8988T (cell line): ENCODE measurements at places on chromosomes 3 and 15.

- DNase-seq = no peak
These were observed 31.2 kb downstream of the TGFBR2 start for GRCh38 chr3:30637310-30638219.

- DNase-seq = no peak
These were observed 617 bp upstream of the EOGT start for GRCh38 chr3:69014022-69014580.

- no peak for DNase-seq
These were observed 136.0 kb downstream of the ATP10A start for GRCh38 chr15:25727116-25727515.

DNA sequence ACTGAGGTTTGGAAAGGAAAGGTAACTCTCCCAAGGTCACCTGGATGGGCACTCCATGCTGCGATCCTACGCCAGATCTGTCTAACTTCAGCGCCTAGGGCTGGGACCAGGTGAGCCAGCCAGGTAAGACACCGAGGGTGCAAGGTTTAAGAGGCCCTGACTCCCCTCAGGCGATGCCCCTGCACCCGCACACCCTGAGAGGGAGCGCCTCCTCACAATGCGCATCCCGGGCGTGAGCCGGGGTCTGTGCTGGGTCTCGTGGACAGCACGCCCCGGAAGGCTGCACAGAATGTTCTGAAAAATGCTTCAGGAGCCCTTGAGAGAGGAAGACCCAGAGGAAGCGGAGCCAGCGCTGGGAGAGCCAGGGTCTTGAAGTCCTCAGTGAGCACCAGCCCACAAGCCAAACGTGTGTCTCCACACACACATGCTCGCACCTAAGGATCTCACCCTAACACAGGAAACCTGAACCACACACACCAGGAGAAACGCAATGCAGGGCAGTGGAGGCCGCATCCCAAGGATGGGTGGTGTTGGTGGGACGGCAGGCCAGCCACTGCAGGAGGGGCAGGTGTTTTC lies 142.0 kb downstream of the ADAMTS17 start:
- no peak for DNase-seq

- DNase-seq = no peak
These were observed 71.9 kb upstream of the FEZF2 start for GRCh38 chr3:62445275-62445674.

- DNase-seq = no peak
These were observed 81.9 kb upstream of the SLCO2A1 start for GRCh38 chr3:134111616-134112015.

DNA sequence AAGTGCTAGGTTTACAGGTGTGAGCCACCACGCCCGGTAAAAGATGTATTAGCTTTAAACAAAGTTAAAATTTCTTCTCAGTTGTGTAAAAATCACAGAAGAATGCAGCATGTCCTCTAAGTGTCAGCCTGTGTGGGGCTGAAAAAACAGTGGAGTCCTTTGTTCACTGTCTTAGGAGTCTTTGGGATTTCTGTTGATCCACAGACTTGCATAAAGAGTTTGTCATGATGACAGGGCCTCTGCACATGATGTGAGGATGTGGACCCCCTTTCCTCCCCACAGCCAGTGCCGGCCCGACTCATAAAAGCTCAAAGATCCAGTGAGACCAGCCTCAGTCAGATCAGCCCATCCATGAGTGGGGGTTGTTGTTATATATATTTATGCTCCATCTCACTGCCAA lies 49.0 kb upstream of the GOLGA8J start:
- DNase-seq = no peak

DNA sequence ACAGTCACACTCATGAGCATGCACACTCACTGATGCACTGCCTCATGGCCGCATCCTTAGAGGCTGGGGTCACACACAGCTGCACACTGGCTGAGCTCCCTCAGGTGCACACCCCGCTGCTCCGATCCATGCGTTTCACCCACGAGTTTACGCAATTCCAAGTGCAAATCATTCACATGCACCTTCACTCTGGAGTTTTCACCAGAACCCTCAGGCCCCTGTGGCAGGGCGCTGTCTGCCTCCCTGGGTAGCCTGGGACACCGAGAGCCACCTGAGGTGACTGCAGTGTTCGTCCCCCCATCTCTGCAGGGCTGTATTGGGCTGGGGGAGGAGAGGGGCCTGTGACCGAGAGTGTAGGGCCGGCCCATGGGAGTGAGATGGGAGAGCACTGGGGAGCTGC lies 134.8 kb downstream of the FBLN2 start:
- no peak for DNase-seq

DNA sequence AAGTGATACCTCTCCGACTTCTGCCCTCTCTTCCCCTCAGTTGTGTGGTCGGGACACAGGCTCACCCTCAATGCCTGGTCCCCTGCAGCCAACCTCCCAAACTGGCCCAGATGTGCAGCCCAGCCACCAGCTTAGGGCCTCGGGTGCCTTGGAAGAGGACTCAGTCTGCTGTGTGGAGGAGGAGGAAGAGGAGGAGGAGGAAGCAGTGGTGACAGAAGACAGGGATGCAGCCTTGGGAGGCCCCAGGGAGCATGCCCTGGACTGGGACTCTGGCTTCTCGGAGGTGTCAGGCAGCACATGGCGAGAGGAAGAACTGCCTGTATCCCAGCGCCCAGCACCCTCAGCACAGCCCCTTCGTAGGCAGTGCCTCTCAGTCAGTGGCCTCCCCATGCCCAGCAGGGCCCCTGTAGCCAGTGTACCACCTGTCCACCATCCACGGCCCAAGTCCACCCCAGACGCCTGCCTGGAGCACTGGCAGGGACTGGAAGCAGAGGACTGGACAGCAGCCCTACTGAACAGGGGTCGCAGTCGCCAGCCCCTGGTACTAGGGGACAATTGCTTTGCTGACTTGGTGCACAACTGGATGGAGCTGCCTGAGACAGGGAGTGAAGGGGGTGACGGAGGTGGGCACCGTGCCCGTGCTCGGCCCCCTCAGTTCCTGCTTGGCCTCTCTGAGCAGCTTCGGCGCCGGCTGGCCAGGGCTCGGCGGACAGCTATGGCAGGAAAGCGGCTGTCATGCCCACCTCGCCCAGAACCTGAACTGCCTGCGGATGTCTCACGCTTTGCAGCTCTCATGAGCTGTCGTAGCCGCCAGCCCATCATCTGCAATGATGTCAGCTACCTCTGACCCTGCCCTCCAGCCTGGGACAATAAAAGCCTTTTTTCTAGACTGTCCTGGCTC lies 1.3 kb downstream of the INKA1 start:
- no peak for DNase-seq

- no peak for DNase-seq
These were observed 48.6 kb downstream of the SLC12A8 start for GRCh38 chr3:125163739-125164601.

DNA sequence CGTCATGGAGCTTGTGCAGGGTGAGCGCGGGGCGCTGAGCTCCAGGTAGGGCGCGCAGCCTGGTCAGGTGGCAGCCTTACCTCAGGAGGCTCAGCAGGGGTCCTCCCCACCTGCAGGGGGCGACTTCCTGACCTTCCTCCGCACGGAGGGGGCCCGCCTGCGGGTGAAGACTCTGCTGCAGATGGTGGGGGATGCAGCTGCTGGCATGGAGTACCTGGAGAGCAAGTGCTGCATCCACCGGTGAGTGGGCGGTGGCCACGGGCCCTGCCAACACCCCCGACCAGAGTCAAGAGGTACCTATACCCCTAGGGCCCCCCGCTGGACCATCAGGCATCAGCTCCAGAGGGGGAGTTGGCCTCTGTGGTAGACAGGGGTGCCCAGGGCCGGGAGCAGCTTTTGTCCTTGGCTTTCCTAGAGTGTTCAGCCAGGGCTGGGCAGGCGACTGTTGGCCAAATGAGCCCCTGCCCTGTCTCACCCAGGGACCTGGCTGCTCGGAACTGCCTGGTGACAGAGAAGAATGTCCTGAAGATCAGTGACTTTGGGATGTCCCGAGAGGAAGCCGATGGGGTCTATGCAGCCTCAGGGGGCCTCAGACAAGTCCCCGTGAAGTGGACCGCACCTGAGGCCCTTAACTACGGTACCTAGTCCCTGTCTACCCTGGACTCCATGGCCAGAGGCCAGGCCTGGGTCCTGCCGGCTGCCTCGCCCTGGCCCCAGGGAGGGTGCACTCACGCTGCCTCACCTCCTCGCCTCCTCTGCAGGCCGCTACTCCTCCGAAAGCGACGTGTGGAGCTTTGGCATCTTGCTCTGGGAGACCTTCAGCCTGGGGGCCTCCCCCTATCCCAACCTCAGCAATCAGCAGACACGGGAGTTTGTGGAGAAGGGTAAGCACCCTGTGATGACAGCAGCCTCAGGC lies 9.1 kb downstream of the FES start:
- DNase-seq = no peak

DNA sequence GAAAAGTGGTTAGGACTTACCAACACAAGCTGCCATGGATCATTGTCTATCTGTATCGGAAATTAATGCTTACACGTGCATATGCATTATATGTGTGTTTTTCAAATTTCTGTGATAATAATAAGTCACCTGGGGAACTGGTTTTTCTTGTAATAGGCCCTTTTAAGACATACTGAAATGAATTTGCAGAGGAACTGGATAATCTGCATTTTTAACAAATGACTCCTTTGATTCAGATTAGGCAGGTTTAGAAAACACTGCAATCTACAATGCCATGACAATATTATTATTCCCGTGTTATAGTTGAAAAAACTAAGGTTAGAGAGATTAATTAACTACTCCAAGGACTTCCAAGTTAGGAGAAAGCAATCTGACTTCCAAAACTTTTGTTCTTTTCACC lies 23.4 kb downstream of the STRIT1 start:
- DNase-seq = no peak

DNA sequence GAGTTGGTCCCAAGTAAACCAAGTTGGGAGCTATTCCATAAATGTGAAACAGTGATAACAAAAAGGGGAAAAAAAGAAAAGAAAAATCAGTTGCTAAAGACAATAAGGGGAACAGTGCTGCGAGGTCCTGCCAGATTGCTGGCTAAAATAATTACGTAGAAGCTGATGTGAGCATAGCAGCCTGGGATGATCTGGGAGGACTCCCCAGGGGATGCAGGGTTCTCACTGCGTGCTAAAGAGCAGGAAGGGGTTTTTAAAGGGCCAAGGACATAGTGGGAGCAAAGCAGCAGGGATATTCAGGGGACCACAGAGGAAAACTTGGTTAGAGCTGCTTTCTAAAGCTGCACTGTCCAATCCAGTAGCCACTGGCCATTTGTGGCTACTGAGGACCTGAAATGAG lies 133.0 kb upstream of the UMPS start:
- DNase-seq = no peak

DNA sequence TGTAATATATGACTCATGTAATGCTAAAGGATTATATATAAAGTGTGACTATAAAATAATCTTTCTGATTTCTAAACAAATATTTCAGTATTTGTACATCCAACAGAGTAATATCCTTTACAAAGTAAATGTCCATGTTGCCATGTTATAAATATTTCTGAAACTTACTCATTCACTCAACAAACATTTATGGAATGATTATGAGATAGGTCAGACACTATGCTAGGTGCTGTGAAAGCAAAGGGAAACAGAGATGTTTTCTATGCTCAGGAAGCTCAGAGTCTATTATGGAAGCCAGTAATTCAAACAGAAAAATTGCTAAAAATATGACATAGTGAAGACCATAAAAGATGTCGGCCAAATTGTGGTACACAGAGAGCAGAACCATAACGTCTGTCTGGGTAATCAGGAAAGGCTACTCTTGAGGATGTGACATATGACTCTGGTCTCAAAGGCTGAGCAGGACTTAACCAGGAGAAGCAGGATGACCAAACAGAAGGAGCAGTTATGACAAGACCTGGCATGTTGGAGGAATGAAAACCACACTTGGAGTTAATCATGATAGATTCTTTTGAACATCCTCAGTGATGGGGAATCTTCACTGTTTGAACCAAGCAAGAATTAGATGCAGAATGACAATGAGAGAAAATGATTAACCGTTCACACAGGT lies 39.0 kb upstream of the MYO5C start:
- no peak for DNase-seq

DNA sequence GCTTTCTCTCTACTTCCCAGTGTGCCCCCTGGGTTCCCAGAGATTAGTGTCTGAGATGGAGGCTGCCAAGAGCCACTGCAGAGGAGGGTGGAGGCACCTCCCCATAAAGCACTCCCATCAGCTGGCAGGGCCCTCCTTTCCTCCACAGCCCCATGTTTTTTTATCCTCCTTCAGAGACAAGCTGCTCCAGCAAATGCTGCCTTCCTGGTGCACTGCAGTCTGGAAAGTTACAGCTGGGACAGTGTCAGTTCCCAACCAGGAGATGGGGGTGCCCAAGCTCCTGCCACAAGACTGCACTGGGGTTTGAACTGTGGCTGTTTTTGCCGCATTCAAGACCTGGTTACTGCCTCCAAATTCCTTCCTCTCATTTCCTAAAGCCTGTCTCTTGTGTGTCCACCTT lies 206.1 kb downstream of the CADPS start:
- DNase-seq = no peak

DNA sequence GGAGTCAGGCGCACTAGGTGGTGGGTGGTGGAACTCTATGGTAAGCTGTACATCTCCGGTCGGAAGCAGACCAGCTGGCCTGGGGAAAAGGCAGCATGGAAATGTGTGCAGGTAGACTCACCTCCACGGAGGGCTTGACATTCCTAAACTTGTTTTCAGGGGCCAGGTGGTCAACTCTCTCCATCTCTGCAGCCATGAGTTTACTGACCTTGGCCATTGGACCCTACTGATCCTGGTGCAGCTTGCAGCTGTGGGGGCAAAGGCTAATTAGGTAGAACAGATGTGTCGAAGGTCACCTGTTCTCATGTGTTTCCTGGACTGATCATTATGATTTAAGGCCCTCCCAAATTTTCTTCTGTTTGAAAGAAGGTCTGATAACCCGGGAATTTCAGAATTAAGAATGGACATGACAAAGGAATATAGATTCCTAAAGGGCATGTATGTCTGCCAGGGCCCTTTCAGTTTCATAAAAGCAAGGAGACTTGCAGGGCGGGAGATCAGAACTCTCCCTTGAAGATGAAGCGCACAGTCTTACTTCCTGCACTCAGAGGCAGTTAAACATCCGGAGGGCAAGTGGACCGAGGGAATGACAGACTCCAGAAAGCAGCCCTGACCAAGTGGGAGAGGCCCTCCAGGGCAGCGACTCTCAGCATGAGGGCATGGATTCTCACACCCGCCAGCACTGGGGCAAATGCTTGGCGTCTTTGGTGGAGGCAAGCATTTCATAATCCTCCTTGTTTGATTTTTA lies 56.1 kb upstream of the CMTM7 start:
- DNase-seq = no peak

- DNase-seq = no peak
These were observed 130.0 kb upstream of the SLC2A2 start for GRCh38 chr3:171156401-171157010.

DNA sequence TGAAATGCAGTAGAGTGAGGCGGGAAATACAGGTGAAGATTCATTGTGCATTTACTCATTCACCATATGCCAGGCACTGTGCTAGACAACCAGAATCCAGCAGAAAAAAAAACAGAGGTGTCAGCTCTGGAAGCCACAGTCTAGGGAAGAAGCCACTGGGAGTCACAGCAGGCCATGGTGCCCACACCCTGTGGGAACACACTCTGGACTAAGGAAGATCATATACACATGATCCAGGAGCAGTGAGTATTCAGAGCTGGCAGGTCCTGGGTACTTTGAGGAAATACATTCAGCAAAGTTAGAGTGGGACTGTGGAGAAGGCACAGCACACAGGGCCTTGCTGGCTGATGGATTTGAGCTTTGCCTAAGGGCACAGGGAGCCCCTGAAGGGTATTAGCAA lies 14.8 kb downstream of the FAM240A start:
- no peak for DNase-seq

GRCh38 chr3:13708871-13709595 lies 160.1 kb downstream of the FBLN2 start:
- DNase-seq = no peak
